Activated naive CD8-positive, alpha-beta T cell treated with anti-CD3 and anti-CD28 coated beads for 36 hours (primary cell): ENCODE measurements at places on chromosomes 5 and 9. TPM values are rescaled to one million over a fixed set of nuclear protein-coding genes. Genes with fewer than 3 reads are reported as not detected.

CDKN2B-AS1 gene
- 0.10 TPM for total RNA-seq

KCNT1 gene
- not detected for total RNA-seq

DNA sequence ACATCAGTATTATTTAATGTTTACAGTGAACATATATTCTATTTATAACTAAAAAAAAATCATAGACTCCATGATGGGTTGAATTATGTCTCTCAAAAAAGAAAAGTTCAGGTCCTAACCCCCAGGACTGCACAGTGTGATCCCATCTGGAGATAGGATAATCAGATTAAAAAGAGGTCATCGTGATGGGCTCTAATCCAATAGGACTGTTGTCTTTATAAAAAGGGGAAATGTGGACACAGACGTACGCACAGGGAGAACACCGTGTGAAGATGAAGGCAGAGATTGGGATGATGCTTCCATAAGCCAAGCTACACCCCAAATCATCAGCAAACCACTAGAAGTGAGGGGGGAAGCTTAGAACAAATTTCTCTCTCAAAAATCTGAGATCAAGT is 221.4 kb downstream of the SNX18 start:
- H3K4me1 ChIP-seq, result peaks cover 9% of the 10 kb centered on the region
- DNase-seq, result no peak
- no peak overlapping the region for H3K4me3 ChIP-seq
- no peak overlapping the region for H3K27ac ChIP-seq
- H3K27me3 ChIP-seq, result no peaks in the 10 kb centered on the region
- no peaks in the 10 kb centered on the region for H3K36me3 ChIP-seq

GRCh38 chr5:157159209-157159751 is 6.8 kb downstream of the GARIN3 start:
- H3K27ac ChIP-seq, result peak overlapping the region; percentile 86
- H3K27me3 ChIP-seq, result no peaks in the 10 kb centered on the region
- DNase-seq, result no peak
- peaks cover 51% of the 10 kb centered on the region for H3K4me1 ChIP-seq
- peaks cover 25% of the 10 kb centered on the region for H3K36me3 ChIP-seq

DNA sequence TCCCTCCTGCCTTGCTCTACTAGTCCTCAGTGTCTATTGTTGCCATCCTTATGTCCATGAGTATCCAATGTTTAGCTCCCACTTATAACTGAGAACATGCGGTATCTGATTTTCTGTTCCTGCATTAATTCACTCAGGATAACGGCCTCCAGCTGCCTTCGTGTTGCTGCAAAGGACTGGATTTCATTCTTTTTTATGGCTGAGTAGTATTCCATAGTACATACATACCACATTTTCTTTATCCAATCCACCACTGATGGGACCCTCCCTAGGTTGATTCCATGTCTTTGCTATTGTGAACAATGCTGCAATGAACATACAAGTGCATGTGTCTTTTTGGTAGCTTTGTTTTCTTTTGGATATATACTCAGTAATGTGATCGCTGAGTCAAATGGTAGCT is 50.4 kb downstream of the FNIP1 start:
- H3K27me3 ChIP-seq, result no peaks in the 10 kb centered on the region
- H3K36me3 ChIP-seq, result peaks cover 30% of the 10 kb centered on the region
- H3K27ac ChIP-seq, result peak overlapping the region; percentile 86
- DNase-seq, result no peak
- H3K4me3 ChIP-seq, result no peak overlapping the region

GRCh38 chr9:131677444-131678180 is 62.3 kb downstream of the RAPGEF1 start:
- no peaks in the 10 kb centered on the region for H3K27me3 ChIP-seq
- peaks cover 6% of the 10 kb centered on the region for H3K36me3 ChIP-seq
- DNase-seq, result no peak
- H3K4me1 ChIP-seq, result peaks cover 72% of the 10 kb centered on the region
- peak overlapping the region; percentile 53 for H3K4me3 ChIP-seq
- peak overlapping the region; percentile 77 for H3K27ac ChIP-seq

DNA sequence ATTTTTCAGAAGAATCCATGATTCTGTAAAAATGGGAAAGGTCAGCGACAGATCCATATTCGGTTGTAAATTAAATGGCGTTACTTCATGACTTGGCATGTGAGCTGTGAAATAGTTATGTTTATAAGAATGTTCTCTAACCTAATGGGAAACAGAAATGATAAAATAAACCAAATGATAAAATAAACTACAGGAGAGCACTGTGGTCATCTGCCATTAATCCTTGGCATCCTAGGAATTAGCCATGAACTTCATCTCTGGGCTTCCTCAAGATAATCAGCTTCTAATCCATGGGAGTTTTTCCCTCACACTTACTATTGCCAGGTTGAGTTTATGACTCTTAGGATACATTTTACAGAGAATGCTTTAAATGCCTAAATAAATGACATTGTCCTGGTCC is 94.6 kb upstream of the SLC30A5 start:
- no peak for DNase-seq
- H3K27me3 ChIP-seq, result peaks cover 4% of the 10 kb centered on the region
- no peak overlapping the region for H3K4me3 ChIP-seq
- no peaks in the 10 kb centered on the region for H3K36me3 ChIP-seq
- no peak overlapping the region for H3K27ac ChIP-seq

- no peaks in the 10 kb centered on the region for H3K27me3 ChIP-seq
- H3K4me1 ChIP-seq, result no peaks in the 10 kb centered on the region
- H3K4me3 ChIP-seq, result no peak overlapping the region
- H3K27ac ChIP-seq, result no peak overlapping the region
Measured at GRCh38 chr5:178340187-178340586, 107.6 kb upstream of the PHYKPL start.

DNA sequence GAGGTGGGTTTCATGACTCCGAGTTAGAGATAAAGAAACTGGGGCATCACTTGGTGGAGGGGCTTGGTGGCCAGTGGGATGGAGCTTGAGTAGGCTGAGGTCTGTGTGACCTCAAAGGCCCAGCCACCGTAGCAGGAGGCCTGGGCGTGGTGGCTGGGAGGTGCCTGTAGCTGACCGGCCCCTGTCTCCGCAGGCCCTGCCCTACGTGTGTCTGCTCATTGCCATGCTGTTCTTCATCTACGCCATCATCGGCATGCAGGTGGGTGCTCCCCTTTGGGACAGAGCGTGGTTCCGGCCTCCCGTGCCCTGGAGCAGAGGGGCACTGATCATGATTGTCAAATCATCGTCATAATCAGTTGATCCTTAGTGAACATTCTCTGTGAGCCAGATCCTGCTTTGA is 196.2 kb downstream of the CACNA1B start:
- no peak overlapping the region for H3K27ac ChIP-seq
- no peaks in the 10 kb centered on the region for H3K4me1 ChIP-seq
- no peak overlapping the region for H3K4me3 ChIP-seq
- no peaks in the 10 kb centered on the region for H3K36me3 ChIP-seq

- H3K36me3 ChIP-seq, result no peaks in the 10 kb centered on the region
- H3K4me3 ChIP-seq, result no peak overlapping the region
- no peak overlapping the region for H3K27ac ChIP-seq
- no peak for DNase-seq
Measured at GRCh38 chr5:129362456-129362855, 97.6 kb upstream of the ADAMTS19 start.
